ENCODE measurements at places on chromosomes 12 and 14. TPM values are rescaled to one million over a fixed set of nuclear protein-coding genes. Genes with fewer than 3 reads are reported as not detected.

CORO1C gene
- total RNA-seq = 54.3 TPM

OTX2 gene
- not detected for total RNA-seq

RASSF9 gene
- not detected for total RNA-seq

MYH6 gene
- 0.23 TPM for total RNA-seq

TIMM9 gene
- total RNA-seq = 29.4 TPM

GLS2 gene
- total RNA-seq = 1.1 TPM

SRRM4 gene
- total RNA-seq = not detected

FGF23 gene
- not detected for total RNA-seq

NTN4 gene
- not detected for total RNA-seq

- no peak for DNase-seq
- no peaks in the 10 kb centered on the region for H3K27me3 ChIP-seq
- no peaks in the 10 kb centered on the region for H3K36me3 ChIP-seq
- no peaks in the 10 kb centered on the region for H3K4me1 ChIP-seq
These were observed 113.2 kb downstream of the RBM19 start for GRCh38 chr12:113852695-113853490.

- H3K27ac ChIP-seq = no peak overlapping the region
- peaks cover 3% of the 10 kb centered on the region for H3K4me1 ChIP-seq
- DNase-seq = no peak
- H3K27me3 ChIP-seq = peaks cover 49% of the 10 kb centered on the region
- H3K36me3 ChIP-seq = no peaks in the 10 kb centered on the region
These were observed 10.9 kb upstream of the OTX2 start for GRCh38 chr14:56821177-56821576.

DNA sequence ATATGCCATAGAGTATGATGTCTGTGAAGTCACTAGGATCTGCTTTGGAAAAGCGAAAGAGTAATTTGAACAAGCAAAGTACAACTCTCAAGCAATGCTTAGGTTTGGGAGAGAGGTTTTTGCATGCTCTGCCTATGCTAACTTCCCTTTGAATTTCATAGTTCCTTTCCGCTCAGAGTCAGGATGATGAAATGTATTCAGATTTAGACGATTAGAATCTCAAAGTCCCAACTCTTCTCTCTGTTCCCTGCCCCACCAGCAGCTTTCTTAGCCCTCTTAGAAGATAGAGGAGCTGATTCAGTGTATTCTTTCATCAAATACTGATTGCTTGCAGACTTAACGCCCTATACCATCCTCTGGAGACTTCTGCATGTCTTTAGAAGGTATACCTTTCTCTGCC is 11.5 kb downstream of the RAB5B start:
- H3K27me3 ChIP-seq = no peaks in the 10 kb centered on the region
- DNase-seq = no peak
- no peak overlapping the region for H3K27ac ChIP-seq
- H3K4me3 ChIP-seq = no peak overlapping the region

DNA sequence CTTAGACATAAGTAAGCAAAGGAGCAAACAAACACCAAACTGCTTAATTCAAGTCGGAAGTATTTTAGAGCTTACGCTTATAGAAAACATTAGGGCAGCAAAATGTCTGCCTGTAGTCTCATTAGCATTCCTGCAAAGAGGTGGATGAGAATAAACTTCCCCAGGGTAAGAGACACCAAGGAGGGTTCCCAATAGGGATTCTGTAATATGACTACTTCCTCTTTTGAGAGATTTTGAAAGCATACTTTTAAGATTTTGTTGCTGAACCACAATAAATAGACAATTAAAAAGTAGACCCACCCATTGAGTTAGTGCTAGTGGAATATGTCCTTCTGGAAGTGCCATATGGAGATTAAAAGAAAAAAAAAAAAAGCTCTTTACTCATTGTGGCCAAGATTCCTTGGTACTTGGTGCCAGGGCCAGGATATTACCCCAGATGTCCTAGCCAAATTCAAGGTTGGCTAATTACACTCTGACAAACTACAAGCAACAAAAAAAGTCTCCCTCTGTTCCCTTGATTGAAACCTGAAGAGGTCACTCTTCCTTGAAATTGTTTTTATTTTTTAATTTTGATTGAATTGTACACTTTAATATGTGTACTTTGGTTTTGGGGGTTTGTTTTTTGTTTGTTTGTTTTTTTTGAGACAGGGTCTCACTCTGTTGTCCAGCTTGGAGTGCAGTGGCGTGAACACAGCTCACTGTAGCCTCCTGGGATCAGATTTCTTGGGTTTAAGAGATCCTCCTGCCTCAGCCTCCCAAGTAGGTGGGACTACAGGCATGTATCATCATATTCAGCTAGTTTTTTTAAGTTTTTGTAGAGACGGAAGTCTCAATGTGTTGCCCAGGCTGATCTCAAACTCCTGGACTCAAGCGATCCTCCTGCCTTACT is 8.7 kb downstream of the CLIP1 start:
- H3K27me3 ChIP-seq = no peaks in the 10 kb centered on the region
- H3K4me1 ChIP-seq = peaks cover 34% of the 10 kb centered on the region
- H3K36me3 ChIP-seq = peaks cover 9% of the 10 kb centered on the region
- no peak for DNase-seq

GRCh38 chr12:53193985-53194716 is 12.9 kb downstream of the ITGB7 start:
- H3K4me3 ChIP-seq = no peak overlapping the region
- H3K4me1 ChIP-seq = peaks cover 47% of the 10 kb centered on the region
- no peaks in the 10 kb centered on the region for H3K27me3 ChIP-seq

DNA sequence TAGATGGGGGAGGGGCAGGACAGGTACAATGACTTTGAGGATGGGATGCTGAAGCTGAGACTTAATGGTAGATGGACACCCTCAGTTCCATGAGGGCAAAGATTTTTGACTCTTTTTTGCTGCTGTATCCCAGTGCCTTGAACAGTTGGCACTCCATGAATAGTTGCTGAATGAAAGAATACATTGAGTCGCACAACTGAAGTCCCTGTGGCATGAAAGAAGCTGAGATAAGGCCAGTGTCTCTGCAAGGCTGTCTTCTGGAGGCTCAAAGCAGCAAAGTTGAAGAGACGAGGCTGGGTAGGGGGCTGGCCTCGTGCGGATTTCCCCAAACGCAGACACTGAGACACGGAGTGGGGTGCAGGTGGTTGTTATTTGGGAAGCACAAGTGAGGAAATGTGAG is 179.3 kb downstream of the ADCK1 start:
- H3K36me3 ChIP-seq = no peaks in the 10 kb centered on the region
- no peak overlapping the region for H3K4me3 ChIP-seq
- H3K27ac ChIP-seq = no peak overlapping the region
- no peak for DNase-seq
- peaks cover 2% of the 10 kb centered on the region for H3K4me1 ChIP-seq

GRCh38 chr14:91570021-91570420 is 59.9 kb upstream of the PPP4R3A start:
- no peaks in the 10 kb centered on the region for H3K36me3 ChIP-seq
- no peak overlapping the region for H3K27ac ChIP-seq
- no peak overlapping the region for H3K4me3 ChIP-seq
- H3K4me1 ChIP-seq = peaks cover 8% of the 10 kb centered on the region
- H3K27me3 ChIP-seq = peaks cover 24% of the 10 kb centered on the region
- DNase-seq = no peak

DNA sequence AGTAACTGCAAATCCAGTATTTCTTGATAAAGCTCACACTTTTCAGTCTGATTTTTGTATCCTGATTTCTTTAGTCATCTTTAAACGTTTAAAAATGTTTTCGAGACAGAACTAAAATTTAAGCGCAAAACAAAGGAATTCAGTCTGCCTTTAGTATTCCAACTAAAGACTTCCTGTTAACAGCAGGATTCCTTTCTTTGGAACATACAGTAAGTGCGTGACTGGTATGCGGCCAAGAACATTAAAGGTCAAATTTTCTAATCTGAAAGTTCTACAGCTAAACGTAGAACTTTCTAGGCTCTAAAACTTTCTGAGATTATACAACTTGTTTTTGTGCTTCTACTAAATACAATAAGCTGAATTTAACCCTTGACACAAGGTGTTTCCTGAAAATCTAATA is 9.9 kb downstream of the SAV1 start:
- H3K27ac ChIP-seq = no peak overlapping the region
- peaks cover 12% of the 10 kb centered on the region for H3K36me3 ChIP-seq
- H3K27me3 ChIP-seq = no peaks in the 10 kb centered on the region
- no peak overlapping the region for H3K4me3 ChIP-seq
- no peak for DNase-seq

- peaks cover 2% of the 10 kb centered on the region for H3K4me1 ChIP-seq
- H3K27me3 ChIP-seq = peaks cover 7% of the 10 kb centered on the region
- no peak for DNase-seq
- H3K27ac ChIP-seq = no peak overlapping the region
- no peak overlapping the region for H3K4me3 ChIP-seq
- no peaks in the 10 kb centered on the region for H3K36me3 ChIP-seq
These were observed 133.2 kb downstream of the SCARB1 start for GRCh38 chr12:124730455-124730932.

- DNase-seq = peak; percentile 58
- H3K27ac ChIP-seq = peak overlapping the region; percentile 86
- H3K36me3 ChIP-seq = peaks cover 25% of the 10 kb centered on the region
- H3K4me1 ChIP-seq = peaks cover 54% of the 10 kb centered on the region
- H3K27me3 ChIP-seq = no peaks in the 10 kb centered on the region
These were observed 19.4 kb downstream of the TMEM116 start for GRCh38 chr12:111993292-111994150.

- H3K36me3 ChIP-seq = no peaks in the 10 kb centered on the region
- H3K4me1 ChIP-seq = peaks cover 10% of the 10 kb centered on the region
- no peak for DNase-seq
- no peak overlapping the region for H3K27ac ChIP-seq
- H3K27me3 ChIP-seq = peaks cover 51% of the 10 kb centered on the region
- peak overlapping the region; percentile 49 for H3K4me3 ChIP-seq
These were observed 899 bp upstream of the KCNH3 start for GRCh38 chr12:49537752-49538509.

- H3K36me3 ChIP-seq = no peaks in the 10 kb centered on the region
- H3K4me1 ChIP-seq = peaks cover 1% of the 10 kb centered on the region
- H3K27ac ChIP-seq = no peak overlapping the region
- no peaks in the 10 kb centered on the region for H3K27me3 ChIP-seq
These were observed 32.9 kb upstream of the EEA1 start for GRCh38 chr12:92961949-92962348.

DNA sequence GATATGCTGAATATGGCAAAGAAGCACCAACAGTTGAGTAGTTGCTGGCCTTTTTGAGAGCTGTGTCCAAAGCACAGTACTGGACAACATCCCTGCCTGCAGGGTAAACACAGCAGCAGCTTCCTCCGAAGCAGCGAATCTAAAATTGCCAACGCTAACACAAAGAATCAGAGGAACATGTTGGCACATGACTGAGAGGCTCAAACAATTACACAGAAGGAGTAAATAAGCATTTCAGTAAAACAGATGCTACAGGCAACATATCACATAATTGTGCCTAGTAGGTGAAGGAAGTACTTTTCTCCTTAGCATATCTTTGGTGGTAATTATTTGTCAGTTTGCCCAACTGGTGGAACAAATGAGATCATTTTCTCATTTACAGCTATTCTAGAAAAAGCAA is 52.1 kb downstream of the KICS2 start:
- H3K36me3 ChIP-seq = no peaks in the 10 kb centered on the region
- no peak overlapping the region for H3K27ac ChIP-seq
- H3K27me3 ChIP-seq = no peaks in the 10 kb centered on the region

- no peak overlapping the region for H3K4me3 ChIP-seq
- no peaks in the 10 kb centered on the region for H3K27me3 ChIP-seq
- no peak for DNase-seq
- H3K4me1 ChIP-seq = peaks cover 4% of the 10 kb centered on the region
- H3K36me3 ChIP-seq = no peaks in the 10 kb centered on the region
- H3K27ac ChIP-seq = no peak overlapping the region
These were observed 2.0 kb downstream of the CRY1 start for GRCh38 chr12:107091381-107091780.

DNA sequence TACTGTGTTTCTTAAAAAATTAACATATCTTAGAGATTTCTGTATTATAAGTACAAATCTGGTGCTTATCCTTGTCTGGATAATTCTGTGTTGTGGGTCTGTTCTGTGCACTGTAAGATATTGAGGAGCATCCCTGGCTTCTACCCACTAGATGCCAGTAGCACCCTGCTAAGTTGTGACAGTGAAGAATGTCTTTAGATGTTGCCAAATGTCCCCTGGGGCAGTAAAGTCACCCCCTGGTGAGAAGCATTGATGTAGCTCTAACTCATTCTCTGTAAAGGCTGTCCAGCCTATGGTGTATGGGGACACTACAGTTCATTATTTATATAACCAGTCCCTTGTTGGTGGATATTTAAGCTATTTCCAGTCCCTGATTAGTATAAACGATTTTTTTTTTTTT is 31.4 kb downstream of the MAP1LC3B2 start:
- no peak overlapping the region for H3K27ac ChIP-seq
- H3K4me1 ChIP-seq = peaks cover 21% of the 10 kb centered on the region
- H3K4me3 ChIP-seq = no peak overlapping the region
- H3K36me3 ChIP-seq = no peaks in the 10 kb centered on the region
- no peak for DNase-seq
- H3K27me3 ChIP-seq = no peaks in the 10 kb centered on the region

DNA sequence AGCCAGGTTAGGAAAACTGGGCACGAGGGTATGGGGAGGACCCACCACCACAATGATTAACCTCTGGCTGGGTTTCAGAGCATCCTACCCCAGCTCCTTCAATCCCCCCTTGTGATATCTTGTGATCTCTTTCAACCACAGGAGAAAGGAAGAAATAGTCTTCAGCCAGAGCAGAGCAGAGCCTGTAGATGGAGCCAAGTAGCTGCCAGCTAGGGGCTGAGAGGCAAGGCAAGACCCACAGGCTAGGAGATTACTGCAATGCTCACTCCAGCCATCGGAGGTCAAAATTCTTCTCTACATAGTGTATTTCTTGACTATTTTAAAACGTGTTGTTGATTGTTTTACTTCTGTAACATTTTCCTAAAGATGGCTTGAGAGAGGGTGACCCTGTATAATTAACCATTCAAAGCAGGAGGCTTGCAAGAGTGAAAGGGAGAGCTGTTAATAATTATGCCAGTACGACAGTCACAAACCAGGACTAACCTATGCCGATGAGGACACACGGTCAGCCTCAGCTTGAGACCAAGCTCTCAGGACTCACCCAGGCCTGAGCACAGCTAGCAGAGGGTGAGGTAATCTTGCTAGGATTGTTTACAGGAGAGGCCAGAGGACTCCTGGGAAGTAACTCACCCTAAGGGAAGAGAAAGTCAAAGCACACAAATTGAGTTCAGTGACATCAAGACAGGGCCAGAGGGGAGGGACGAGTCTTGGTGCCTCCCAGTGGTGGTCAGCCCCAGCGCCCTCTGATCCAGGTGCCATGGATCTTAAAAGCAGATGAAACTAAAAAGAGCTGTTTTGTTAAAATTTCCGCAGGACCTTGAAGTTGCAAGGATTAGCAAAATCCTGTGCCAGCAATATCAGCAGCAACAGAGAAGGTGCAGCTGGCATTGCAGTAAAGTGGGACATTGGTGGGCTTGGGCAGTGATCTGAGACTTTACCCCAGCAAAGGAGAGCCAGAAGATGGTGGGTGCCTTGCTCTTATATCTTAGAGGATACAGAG is 29.8 kb upstream of the CDKN3 start:
- H3K27me3 ChIP-seq = peaks cover 24% of the 10 kb centered on the region
- peak; percentile 45 for DNase-seq
- no peak overlapping the region for H3K27ac ChIP-seq
- H3K4me3 ChIP-seq = no peak overlapping the region
- H3K4me1 ChIP-seq = peaks cover 4% of the 10 kb centered on the region

- H3K27me3 ChIP-seq = peaks cover 3% of the 10 kb centered on the region
- H3K4me3 ChIP-seq = no peak overlapping the region
- H3K36me3 ChIP-seq = no peaks in the 10 kb centered on the region
These were observed 31.4 kb downstream of the FGD6 start for GRCh38 chr12:95185854-95186253.

- peaks cover 2% of the 10 kb centered on the region for H3K4me1 ChIP-seq
- no peak overlapping the region for H3K4me3 ChIP-seq
- no peak overlapping the region for H3K27ac ChIP-seq
- peaks cover 66% of the 10 kb centered on the region for H3K27me3 ChIP-seq
- no peaks in the 10 kb centered on the region for H3K36me3 ChIP-seq
These were observed 4.4 kb upstream of the KCNK10 start for GRCh38 chr14:88327497-88327896.
